A549 treated with Hydrocortisone at 1 μM for 4 hours (cell line): ENCODE measurements at places on chromosomes 5 and 9. TPM values are rescaled to one million over a fixed set of nuclear protein-coding genes. Genes with fewer than 3 reads are reported as not detected.

The CPLANE1 gene
- 2.9 to 5.3 TPM (median 4.7 TPM) in 5 replicates for total RNA-seq

The TMEFF1 gene
- total RNA-seq = 0.83 to 1.2 TPM (median 1.1 TPM) in 5 replicates

The CYFIP2 gene
- 18.4 to 22.2 TPM (median 20.0 TPM) in 5 replicates for total RNA-seq

The OTP gene
- 0.03 to 0.16 TPM (median 0.13 TPM) in 5 replicates for total RNA-seq

The DCTN3 gene
- total RNA-seq = 90.1 to 118 TPM (median 112 TPM) in 5 replicates

The FOXE1 gene
- total RNA-seq = 3.4 to 4.0 TPM (median 3.7 TPM) in 5 replicates

The OR1J2 gene
- not detected in 5 replicates for total RNA-seq

The BTNL8 gene
- total RNA-seq = not detected in 5 replicates

The EMB gene
- total RNA-seq = 4.4 to 7.6 TPM (median 6.4 TPM) in 5 replicates

The PCDHB8 gene
- total RNA-seq = 0.13 to 0.36 TPM (median 0.30 TPM) in 5 replicates

The MARCOL gene
- total RNA-seq = not detected in 5 replicates

The BSPRY gene
- 0.06 to 0.12 TPM in 2 of 5 replicates, not detected in the others for total RNA-seq

The IFNK gene
- 0.09 TPM in 1 of 5 replicates, not detected in the others for total RNA-seq

The FOXD1 gene
- total RNA-seq = 12.8 to 18.0 TPM (median 17.0 TPM) in 5 replicates

The ARHGEF28 gene
- total RNA-seq = 10.6 to 13.3 TPM (median 10.9 TPM) in 5 replicates

The TXNDC8 gene
- not detected in 5 replicates for total RNA-seq

The COL5A1 gene
- 28.1 to 54.8 TPM (median 48.1 TPM) in 5 replicates for total RNA-seq

The HSD17B3 gene
- 0.20 TPM in 2 of 5 replicates, not detected in the others for total RNA-seq

The CYSRT1 gene
- 3.0 to 5.5 TPM (median 4.2 TPM) in 5 replicates for total RNA-seq

The FOXD4L4 gene
- total RNA-seq = 0.07 to 0.09 TPM (median 0.08 TPM) in 3 of 5 replicates, not detected in the others

The SAPCD2 gene
- 17.6 to 24.7 TPM (median 21.7 TPM) in 5 replicates for total RNA-seq

The TAF1L gene
- total RNA-seq = 0.01 TPM in 1 of 5 replicates, not detected in the others

The PHF24 gene
- total RNA-seq = 0.09 to 0.31 TPM (median 0.14 TPM) in 5 replicates

The BARX1 gene
- 7.9 to 12.8 TPM (median 11.4 TPM) in 5 replicates for total RNA-seq

The GPX8 gene
- total RNA-seq = 30.0 to 40.2 TPM (median 34.2 TPM) in 5 replicates
